ENCODE measurements at places on chromosomes 7 and 10.

- DNase-seq: no peak
Measured at GRCh38 chr7:966291-967069, 8.9 kb downstream of the COX19 start.

- no peak for DNase-seq
Measured at GRCh38 chr10:103467406-103467805, 8.7 kb upstream of the CALHM1 start.

GRCh38 chr7:50724526-50725520 lies 57.9 kb downstream of the GRB10 start:
- DNase-seq: no peak

GRCh38 chr10:33187427-33187999 lies 147.0 kb downstream of the NRP1 start:
- DNase-seq: no peak

DNA sequence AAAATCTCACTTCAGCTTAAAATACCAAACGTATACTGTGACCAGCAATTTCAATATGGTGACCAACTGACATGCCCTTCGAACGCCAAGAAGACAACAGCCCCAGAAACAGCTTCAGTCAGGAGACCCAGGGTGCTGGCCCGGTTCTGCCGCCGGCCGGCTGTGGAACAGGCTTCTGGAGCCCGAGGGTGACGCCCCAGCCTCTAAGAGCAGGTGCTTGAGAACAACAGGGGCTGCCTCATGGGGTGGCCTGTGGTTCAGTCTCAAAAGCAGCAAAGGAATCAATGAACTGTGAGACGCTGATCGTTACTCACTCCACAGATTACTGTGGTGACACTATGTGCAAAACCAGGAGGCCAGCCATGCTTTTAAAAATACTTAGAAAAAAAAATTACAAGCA lies 17.3 kb downstream of the GPER1 start:
- no peak for DNase-seq

Data from activated effector memory CD4-positive, alpha-beta T cell treated with anti-CD3 and anti-CD28 coated beads, Interleukin-2, amount 50 U/mL, for 16 hours (primary cell).